ENCODE measurements at places on chromosomes 2 and 18. TPM values are rescaled to one million over a fixed set of nuclear protein-coding genes. Genes with fewer than 3 reads are reported as not detected.

Gene METTL4
- total RNA-seq: 14.8 TPM

Gene IL36B
- not detected for total RNA-seq

Gene FAM110C
- total RNA-seq: 7.4 TPM

Gene CLEC4F
- total RNA-seq: not detected

Gene IL18RAP
- not detected for total RNA-seq

Gene PLEK
- total RNA-seq: 1.7 TPM

Gene IL1F10
- not detected for total RNA-seq
